ENCODE measurements at places on chromosomes 12 and 14.

DNA sequence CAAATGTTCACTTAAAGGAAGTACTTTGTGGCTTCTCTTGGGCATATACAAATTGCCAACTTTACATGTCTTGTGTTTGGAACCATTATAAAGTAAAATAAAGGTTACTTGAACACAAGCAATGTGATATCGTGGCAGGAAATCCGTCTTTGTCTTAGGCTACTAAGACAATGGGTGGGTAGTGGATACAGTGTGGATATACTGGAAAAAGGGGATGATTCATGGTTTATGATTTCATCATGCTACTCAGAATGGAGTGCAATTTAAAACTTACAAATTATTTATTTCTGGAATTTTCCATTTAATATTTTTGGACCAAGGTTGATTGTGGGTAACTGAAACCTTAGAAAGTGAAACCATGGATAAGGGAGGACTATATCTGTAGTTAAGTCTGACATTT, 48.4 kb downstream of the MYRFL start:
- DNase-seq = no peak

- peak; percentile 74 for DNase-seq
Measured at GRCh38 chr12:11801643-11802042, 152.2 kb downstream of the ETV6 start.

GRCh38 chr12:8662593-8662992, at the start of gene MFAP5:
TSS of gene MFAP5 (minus strand) at chr12:8662826. CDS start at chr12:8662104, 722 bp downstream.
- no peak for DNase-seq

- no peak for DNase-seq
Measured at GRCh38 chr12:19965196-19966038, 402.9 kb upstream of the PDE3A start.

DNA sequence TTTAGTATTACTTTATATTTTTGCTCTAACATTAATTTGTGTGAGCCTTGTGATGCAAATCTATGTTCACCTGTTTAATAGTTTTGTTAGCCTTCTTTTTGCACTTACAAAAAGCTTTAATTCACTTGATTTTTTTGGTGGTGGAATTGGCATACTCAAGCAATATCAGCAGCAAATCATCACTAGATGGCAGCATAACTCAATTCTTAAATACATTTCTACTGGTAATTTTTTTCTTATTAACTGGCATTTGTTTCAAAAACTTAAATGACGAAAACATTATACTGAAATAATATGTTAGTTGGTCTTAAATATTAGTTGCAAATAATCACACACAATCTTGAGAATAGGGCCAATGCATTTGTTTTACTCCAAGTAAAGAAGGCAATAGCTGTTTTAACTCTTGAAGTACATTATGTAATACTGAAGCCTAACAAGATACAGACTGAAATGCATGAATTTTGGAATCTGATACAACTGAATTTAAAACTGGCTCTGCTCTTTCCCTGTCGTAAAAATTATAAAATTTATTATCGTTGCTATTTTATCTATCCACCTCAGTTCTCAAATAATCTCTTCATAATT, 151.5 kb downstream of the ATXN7L3B start:
- DNase-seq = no peak

- no peak for DNase-seq
Measured at GRCh38 chr14:61140271-61140670, 140.9 kb downstream of the TMEM30B start.

DNA sequence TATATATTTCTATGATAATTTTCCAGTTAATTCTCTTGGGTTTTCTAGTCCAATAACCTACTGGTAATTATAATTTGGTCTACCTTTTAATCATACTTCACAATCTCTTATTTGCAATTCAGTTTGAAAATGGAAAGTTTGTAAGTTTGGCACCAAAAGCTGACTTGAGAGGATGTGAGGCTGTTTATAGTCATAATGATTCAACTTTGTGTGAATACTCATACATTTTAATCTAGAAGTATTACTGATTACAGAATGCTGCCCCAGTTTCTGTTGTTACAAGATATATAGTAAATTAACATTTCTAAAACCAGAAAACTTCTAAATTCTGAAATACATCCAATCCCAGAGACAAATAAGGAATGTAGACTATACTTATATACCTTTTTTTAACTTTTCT, 158.2 kb downstream of the SLC38A4 start:
- DNase-seq = no peak

DNA sequence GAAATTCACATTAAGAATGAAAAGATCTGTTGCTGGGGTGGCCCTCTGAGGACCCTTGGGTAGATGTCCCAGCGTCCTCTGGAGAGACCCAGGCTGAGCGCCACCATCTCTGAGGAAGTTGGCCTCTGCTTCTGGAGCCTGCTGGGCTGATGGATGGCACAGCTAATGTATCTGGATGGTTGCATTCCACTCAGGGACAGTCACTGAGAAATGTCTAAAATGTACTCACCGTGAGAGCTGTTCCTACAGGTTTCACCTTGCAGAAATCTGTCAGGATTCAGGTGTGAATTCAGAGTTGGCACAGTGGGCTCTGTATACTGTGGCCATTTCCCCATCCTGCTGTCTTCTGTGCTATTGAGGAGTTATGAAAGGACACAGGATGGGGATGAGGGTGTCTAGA, 247.2 kb downstream of the AACS start:
- no peak for DNase-seq

All from vagina (tissue), 2 donors.